Left renal cortex interstitium (tissue), 4 donors: ENCODE measurements at places on chromosomes 3 and 15. TPM values are rescaled to one million over a fixed set of nuclear protein-coding genes. Genes with fewer than 3 reads are reported as not detected.

DNA sequence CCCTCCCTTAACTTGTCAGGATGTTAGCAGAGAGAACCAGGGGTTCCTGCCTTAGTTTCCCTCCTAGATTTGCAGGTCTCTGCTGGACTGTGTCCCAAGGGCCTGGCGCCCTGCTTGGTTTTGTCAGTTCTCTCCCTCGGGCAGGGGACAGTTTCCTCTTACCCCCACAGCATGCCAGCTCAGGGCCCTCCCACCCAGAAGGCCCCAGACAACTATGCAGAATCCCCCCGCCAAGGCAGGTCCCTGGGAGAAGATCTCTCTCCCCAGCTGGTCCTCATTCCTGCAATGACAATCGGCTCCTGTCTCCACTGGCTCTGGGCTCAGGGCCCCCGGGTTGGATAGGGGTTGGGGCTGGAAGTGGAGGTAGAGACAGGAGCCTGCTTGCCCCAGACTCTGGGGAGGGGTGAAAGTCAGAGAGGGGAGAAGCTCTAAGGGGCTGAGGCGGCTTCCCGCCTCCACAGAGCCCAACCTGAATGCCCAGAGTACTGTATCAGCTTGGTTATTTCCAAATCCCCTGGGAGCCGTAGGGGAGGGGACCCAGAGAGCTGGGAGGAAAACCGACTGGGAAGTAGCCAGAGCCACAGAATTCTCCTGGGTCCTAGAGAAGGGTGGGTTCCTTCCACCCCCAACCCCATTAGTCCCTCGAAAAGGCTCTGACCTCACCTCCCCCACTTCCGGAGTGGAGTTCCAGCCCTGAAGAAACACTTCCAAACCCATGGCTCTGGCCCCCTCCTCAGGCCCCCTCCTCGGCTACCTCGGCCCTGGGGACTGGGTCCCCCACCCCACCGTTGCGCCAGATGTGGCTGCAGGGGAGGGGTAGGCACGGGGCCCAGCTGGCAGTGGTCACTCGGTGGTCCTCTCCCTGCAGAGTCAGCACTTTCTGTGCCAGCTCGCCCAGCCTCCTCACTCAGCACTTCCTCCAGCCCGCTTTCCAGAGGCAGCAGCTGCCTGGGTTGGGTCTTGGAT, 3.8 kb upstream of the LOXL1 start:
- DNase-seq, result no peak

ZDHHC23 gene
- 14.9 TPM for polyA plus RNA-seq

DNA sequence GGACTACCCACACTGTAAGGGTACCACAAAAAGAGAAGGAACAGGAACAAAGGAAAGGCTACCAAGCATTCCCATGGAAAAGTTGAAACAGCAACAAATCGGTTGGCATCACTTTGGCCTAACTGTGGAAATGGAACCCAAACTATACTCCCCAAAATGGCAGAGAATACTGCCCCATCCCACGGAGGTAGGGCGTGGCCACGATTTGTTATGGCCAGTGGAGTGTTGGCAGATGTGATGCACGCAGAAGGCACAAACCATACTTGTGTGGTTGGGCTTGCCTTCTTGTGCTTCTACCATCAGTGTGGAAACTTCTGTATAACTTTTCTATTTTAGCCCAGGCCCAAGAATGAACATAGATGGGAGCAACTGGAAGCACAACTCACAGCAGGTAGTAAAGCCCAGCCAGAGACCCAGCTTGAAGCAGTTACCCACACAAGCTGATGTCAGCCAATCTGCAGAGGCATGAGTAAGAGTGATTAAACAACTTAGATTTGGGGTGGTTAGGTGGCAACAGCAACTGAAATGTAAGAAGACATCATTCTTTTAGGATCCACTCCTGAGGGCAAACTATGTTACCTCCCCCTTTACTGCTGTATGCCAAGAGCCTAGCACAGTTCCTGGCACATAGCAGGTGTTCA, 64.1 kb downstream of the BTD start:
- DNase-seq, result no peak

- DNase-seq, result no peak
Observed at GRCh38 chr3:162183440-162183839, 686.8 kb downstream of the OTOL1 start.

- DNase-seq, result no peak
Observed at GRCh38 chr3:160826408-160826807, 70.4 kb downstream of the PPM1L start.

- no peak for DNase-seq
Observed at GRCh38 chr3:129441215-129441614, 1.2 kb downstream of the IFT122 start.

GRCh38 chr3:122858373-122858772, 63.5 kb downstream of the SLC49A4 start:
- DNase-seq, result no peak

GRCh38 chr3:56806407-56806806, 4.7 kb upstream of the ARHGEF3 start:
- DNase-seq, result no peak

DNA sequence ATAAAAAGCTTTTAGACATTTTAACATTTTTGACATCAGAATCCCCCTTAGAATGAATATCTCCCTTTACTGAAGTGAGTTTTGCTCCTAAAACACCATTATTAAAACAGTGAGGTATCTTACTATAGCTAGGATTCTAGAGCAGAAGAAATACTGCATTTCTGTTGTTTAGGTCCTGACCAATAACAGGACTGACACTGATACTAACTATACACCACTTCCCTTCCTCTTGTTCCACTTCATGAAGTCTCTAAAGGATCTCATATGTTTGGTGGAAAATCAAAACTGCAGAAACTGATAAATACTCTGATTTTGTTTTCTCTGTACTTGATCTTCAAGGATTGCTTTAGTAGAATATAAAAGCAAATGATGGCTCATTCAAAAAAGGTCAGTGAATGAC, 230.7 kb downstream of the SUCLG2 start:
- DNase-seq, result no peak

GRCh38 chr15:57044072-57044702, 125.7 kb downstream of the TCF12 start:
- no peak for DNase-seq

DNA sequence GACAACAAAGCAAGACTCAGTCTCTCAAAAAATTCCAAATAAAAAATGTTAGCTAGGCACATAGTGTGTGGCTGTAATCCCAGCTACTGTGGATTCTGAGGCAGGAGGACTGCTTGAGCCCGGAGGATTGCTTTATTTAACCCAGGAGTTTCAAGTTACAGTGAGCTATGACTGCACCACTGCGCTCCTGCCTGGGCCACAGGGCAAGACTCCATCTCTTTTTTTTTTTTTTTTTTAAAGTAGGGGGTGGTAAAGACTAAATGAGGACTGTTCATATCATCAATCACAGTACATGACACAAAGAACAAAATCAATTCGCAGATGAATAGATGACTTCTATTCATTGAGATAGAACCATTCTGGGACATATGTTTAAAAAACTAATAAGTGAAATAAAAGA, 48.1 kb downstream of the ACAP2 start:
- DNase-seq, result no peak

DNA sequence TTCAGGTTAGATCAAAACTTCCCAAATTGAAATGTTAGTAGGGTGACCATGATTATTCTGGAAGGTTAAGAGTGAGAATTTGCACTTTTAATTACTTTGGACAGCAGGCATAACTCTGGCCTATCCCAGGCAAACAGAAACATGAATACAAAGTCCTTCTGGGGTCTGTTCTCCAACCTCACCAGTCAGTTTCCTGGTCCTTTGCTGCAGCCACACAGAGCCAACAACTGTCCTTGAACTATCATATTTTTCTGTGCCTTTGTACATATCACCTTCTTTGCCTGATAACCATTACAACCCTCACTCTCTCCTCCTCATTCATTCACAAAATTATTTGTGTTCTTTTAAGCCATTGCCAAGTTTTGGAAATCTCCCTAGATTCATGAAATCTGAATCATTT, 126.0 kb upstream of the GBE1 start:
- no peak for DNase-seq

DPPA2 gene
- polyA plus RNA-seq, result 0.72 TPM

- no peak for DNase-seq
Observed at GRCh38 chr15:56272454-56272853, 28.8 kb upstream of the RFX7 start.

CYP1A1 gene
- polyA plus RNA-seq, result not detected

OIP5 gene
- polyA plus RNA-seq, result 9.0 TPM

GRCh38 chr15:41792000-41792637, 17.8 kb downstream of the MAPKBP1 start:
- no peak for DNase-seq

DNA sequence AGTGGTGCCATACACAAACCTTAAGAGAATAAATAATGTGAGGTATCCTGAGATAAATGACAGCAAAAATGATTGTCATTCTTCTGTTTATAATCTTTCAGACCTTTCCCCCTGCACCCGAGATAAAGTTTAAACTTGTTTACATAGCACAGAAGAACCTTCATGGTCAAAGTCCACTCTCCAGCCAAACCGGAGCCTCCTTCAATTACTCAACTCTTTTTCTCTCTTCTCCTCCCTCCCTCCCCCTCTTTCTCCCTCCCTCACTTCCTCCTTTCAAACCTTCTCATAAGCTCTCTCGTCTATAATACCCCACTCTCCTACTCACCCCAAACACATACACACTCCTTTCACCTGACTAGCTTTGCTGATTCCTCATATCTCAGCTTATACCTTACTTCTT, 198.9 kb downstream of the EFHB start:
- no peak for DNase-seq

ADIPOQ gene
- not detected for polyA plus RNA-seq

GRCh38 chr15:63054281-63054683, 11.7 kb downstream of the TPM1 start:
- DNase-seq, result no peak

DNA sequence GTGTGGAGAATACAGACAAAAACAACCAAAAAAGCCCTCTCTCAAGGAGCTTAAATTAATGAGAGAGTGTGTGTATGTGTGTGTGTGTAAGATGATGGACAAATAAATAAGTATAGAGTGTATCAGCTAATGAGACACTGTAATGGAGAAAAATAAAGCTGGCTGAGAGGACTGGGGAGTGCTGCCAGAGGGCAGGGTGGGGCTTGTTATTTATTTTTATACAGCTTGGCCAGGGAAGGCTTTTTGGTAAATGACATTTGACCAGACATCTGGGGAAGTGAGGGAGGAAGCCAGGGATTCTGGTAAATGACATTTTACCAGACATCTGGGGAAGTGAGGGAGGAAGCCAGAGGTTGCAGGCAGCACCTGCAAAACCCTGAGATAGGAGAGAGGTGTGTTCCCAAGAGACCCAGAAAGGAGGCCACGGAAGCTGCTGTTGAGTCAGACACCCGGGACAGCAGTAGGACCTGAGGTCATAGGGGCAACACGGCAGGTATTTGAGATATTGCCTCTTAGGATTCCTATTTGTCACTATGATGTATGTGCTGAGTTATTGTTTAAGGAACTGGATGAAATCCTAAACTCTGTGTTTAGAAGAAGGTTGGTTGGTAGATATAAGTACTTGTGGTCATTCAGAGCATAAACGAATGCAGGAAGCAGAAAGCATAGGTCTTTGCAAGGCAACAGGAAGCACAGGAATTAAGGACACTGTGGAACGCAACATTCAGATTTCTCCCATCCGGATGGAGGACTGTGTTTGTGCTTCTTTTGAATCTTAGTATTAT, 2.7 kb downstream of the SV2B start:
- DNase-seq, result no peak

- no peak for DNase-seq
Observed at GRCh38 chr3:89145995-89146394, 38.6 kb downstream of the EPHA3 start.

- no peak for DNase-seq
Observed at GRCh38 chr15:85494048-85494777, 113.8 kb downstream of the AKAP13 start.

DNA sequence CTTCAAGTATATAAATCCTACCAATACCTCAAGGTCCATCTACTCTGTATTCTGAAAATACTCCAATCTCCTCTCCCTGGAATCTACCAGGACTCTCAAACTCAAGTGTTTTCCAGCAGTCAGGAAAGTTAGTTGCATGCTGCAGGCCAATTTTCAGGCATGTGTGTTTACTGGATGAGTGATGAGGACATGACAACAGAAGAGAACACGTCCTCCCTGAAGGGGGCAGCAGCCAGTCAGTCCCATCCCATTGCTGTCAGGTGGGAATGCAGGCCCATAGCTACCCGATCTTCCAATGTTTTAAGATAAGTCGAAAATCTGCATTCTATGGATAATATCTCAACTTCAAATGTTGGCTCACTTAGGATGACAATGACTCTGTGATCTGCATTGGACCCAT, 496.2 kb downstream of the FHIT start:
- DNase-seq, result no peak

SPTBN5 gene
- polyA plus RNA-seq, result 2.5 TPM

- no peak for DNase-seq
Observed at GRCh38 chr3:187072102-187072501, 67.2 kb downstream of the RPL39L start.

GRCh38 chr15:77597804-77598453, 34.8 kb downstream of the LINGO1 start:
- no peak for DNase-seq

GRCh38 chr3:8757551-8758518, 11.6 kb downstream of the OXTR start:
- DNase-seq, result no peak

DNA sequence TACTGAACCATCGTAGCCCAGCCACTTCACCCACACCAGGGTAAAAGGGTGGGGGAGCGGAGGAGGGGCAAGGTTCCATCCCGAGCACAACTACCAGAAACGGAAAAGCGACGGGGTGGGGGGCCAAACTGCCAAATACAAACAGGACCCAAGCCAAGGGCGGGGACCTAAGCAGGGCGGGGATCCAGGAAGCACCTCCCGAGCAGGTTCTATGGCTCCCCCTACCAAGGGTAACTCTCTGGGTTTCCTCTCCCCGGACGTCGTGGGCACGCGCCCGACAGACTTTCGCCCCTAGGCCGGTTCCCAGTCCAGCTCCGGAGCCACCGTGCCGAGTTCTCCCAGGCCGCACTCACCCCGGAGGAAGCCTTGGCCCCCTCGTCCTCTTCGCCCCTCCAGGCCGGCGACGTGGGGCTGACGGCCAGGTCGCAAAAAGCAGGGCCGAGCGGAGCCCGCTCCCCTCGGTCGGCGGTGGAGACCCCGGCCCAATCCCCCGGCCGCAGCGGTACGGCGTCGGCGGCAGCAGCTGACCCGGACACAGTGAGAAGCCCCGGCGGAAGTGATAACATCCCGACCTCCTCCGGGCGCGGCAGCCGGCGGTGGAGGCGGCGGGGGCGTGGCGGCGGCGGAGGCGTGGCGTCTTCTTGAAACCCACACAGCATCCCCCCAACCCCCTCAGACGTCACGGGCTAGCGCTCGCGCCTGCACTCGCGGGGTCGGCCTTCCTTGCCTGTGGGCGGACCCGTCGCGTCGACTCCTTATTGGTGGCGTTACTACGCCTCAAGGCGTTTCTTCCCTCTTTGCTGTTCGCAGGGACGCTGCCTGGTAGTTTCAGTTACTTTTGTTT, at the start of gene BNIP2:
Gene BNIP2, minus strand, starts transcription at position 539 of the 844 bp plus-strand sequence. CDS start 6,863 bp downstream, outside the sequence.
- DNase-seq, result peak; percentile 77

TEX9 gene
- 26.6 TPM for polyA plus RNA-seq

DNA sequence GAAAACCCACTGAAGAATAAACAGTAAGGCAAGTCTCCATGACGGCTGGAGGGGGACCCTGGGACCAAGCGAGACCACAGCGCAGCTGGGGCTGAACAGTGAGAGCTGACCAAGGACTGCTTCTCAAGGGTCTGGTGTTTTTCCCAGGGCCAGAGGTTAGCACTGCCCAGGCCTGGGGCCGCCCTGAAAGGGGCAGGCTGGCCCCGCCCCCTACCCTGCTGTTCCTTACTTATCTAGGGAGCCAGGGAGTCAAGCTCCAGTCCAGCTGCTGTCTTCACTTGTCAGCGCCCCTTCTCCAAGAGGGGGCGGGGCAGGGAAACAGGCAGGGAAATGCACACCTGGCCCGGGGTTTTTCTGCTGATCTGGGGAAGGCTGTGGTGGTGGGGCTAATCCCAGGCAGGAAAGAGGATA, 51.6 kb upstream of the HACD2 start:
- no peak for DNase-seq
